ENCODE measurements at places on chromosomes 13 and 19.

DNA sequence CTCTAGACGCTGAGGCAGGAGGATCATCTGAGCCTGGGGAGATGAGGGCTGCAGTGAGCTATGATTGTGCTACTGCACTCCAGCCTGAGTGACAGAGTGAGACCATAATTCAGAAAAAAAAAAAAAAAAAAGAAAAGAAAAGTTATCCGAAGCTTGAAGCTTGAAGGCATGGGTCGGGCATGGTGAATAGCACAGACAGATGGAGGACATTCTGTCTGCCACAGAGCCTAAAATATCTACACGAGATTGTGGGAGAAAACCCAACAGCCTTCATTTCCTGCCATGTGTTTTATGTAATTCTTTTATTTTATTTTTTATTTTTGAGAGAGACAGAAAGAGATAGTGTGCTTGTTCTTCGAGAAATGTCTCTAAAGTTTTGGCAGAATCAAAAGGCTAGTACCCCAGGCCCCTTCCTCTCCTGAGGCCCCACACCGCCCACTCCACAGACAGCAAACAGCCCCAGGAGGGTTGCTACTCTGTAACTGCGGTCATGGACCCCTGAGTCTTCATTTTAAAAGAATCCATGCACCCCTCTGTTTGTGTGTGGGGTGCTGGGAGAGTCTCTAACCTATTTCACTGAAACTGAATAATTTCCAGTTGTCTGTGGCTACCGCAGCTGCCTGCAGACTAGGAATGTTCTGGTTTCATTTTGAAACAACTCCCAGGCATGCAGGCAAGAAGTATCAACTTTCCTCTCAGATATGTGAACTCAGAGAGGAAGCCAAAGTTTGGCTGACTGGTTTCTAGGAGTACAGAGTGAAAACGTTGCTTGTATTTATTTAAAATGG lies 38.4 kb upstream of the RCBTB2 start:
- DNase-seq, result no peak

DNA sequence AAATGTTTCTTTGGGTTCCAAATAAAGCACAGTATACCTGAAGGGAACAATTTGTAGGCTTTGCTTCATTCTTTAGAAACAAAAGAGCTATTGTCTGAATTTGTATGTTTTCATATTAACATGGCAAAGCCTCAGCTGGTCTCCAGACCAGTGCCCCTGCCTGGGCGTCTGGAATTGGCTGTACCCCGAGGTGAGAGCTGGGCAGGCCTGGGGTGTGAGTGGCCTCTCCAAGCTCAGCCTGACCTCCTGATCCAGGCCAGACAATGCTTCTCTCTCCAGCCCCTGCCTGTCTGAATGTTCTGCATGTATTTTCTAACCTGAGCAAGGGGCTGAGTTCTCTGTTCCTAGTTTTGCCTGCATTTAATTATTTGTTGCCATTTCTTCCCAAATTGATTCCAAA lies 66.3 kb upstream of the MCF2L start:
- DNase-seq, result no peak

DNA sequence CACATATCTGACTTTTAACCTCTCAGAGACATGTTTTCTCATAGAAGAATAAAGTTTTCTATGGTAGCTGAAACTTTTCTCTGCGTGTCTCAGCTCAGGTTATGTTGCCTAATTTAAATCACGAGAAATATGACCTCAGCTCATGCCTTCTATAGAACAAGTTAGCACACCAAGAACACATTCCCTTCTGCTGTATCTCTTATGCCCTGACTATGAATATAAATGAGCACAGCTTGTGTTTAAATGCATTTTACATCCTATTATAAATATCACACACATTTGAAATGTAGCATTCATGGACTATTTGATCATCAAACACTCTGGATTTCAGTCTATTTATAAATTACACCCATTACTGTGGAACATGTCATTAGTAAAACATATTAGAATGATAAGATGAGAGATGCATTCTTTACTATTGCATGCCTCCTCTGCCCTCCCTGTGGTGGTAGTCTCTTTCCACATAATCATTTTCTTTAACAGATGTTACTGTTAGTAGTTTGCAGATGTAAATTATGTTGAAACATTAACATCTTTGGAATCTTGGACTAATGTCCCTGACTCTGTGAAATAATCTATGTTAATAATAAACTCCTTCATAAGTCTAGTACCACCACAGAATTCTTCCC lies 2044.9 kb upstream of the PCDH20 start:
- no peak for DNase-seq

DNA sequence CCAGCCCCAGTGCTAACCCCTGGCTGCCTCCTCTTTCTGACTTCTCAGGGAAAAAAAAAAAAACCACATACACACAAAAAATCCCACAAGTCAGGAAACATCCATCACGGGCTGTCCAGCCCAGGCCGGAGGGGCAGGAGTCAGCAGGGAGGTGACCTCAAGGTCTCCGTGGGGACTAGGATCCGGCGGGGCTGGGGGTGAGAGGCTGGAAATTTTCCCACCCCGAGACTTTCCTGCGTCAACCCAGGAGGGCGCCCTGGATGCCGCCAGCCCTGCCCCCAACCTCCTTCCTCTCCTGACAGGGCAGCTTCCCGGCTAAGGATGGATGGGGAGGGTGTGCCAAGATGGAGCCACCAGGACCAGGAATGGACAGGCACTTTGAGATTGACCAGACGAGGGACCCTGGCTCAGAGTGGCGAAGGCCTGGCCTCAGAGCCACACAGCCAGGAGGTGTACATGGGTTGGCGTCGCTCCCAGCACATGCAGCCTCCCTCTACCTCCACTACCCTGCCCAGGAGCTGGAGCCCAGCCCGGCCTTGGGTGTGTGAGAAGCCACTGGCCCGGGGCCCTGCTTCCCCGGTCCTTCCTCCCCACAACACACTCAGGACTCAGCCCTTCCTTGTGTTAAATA lies 33.3 kb downstream of the BLOC1S3 start:
- no peak for DNase-seq

DNA sequence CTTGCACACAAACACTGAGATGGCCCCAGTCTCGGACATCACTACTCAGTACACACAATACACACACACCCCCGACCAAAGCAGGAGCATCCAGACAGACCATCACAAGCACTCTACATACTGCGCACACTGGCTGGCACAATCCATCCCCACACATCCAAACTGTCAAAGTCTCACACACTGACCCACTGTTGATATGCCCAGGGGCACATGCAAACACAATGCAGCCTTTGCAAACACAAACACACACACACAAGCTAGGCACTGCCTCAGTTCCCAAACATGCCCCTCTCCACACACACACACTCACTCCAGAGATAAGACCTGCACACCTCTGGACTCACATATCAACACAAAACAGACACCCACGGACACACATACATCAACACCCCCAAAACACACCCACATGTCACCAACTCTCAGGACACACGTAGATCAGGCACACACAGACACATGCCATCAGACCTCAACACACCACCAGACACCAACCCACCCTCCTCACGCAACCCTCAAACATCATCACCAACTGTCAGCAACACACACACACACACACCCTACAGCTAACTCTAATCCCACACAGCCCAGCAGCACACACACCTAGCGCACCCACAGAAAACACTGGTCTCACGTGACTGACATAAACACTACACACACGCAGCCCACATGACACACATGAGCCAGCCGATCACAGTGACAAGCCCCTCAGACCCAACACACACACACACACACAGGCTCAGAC lies 1.9 kb downstream of the BBC3 start:
- peak; percentile 29 for DNase-seq

GRCh38 chr19:54209811-54210494 lies 9.3 kb downstream of the RPS9 start:
- DNase-seq, result peak; percentile 93

DNA sequence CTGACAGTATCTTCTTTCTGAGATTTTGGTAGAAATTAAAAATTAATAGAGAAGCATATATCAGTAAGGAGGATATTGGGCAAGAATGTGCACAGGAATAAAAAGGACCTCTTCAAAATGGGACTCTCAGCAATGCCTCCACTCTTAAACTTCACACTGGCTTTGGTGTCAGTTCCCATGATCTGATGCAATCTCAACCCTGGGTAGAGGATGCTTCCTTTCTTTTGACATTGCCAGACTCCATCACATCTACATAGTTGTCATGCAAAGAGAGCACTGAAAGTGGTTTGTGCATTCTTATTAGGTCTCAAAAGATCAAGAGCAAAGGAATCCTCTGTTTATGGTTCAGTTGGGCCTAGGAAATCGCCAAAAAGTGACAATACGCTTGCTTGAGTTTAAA lies 26.3 kb downstream of the STARD13 start:
- no peak for DNase-seq

DNA sequence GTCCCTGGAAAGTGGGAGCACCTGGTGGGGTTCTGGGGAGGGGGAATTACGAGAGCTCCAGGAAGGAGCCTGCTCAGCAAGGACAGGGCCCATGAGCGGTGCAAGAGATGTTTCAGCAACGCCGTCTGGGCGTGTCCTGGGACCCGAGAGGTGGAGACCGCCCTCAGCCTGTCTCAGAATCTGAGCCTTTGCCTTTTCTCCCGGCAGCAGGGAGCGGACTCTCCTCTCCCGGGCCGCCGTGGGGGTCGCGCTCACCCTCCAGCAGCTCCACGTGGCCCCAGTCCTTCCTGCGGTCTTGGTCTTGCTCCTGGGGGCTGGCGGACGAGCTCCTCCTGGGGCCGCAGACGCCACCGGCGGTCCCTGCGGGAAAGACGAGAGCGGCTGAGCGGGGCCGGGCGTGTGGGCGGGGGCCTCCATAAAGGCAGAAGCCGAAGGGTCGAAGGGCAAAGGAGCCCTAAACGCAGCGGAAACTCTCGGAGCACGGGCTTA lies 714 bp downstream of the POLRMT start:
- peak; percentile 78 for DNase-seq

GRCh38 chr13:111289251-111289650 lies 31.2 kb upstream of the TEX29 start:
- no peak for DNase-seq

- DNase-seq, result no peak
These were observed 435.8 kb downstream of the HS6ST3 start for GRCh38 chr13:96525715-96526114.

- peak; percentile 94 for DNase-seq
These were observed at the start of gene TNFSF9 for GRCh38 chr19:6530386-6531162. TSS of gene TNFSF9 (plus strand) at chr19:6531026. CDS start at chr19:6531037, 11 bp downstream.

- no peak for DNase-seq
These were observed 84.3 kb downstream of the SLAIN1 start for GRCh38 chr13:77781808-77782207.

DNA sequence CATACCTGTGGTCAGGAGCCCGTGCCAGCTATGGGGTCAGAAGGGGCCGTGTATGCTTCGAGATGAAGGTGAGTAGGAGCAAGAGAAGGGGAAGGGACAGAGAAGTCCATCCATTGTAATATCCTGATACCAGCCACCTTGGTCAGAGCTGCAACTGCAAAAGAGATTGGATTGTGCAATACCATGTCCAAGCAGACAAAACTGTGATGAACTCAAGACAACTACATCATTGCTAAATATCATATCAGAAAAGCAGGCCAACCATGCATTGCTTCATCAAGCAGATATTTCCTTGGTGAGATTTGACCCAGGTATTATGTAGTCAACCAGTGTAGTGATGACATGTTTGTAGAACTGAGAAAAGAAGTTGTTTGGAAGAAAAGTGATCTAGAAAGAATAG lies 12.1 kb downstream of the HNRNPUL1 start:
- no peak for DNase-seq

DNA sequence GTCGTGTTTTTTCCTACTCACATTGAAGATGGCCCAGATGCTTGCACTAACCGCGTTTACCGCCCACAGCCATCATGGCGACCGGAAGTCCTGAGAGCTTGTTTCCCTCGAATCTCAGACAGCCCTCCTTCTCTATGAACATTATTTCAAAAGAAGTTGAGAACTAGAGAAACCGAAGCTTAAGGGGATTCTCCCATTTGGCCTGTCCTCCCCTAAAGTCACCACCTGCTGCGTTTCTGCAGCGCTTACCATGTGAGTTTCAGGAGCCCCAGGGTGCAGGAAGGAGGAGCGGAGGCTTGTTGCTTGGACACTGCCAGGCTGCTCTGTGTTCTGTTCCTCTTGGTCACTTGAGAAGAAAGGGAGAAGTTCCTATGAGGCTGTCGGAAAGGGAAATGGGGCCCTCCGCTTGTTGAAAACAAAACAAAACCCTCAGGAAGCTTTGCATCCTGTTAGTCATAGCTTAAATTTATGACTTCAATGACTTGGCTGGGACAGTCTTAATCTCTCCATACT lies 6.2 kb downstream of the CARD8 start:
- DNase-seq, result peak; percentile 58

GRCh38 chr13:36163809-36164308 lies 32.7 kb upstream of the DCLK1 start:
- peak; percentile 19 for DNase-seq

GRCh38 chr13:79405501-79405830 lies 589 bp downstream of the RBM26 start:
- DNase-seq, result no peak

- no peak for DNase-seq
These were observed 25.9 kb downstream of the PRAM1 start for GRCh38 chr19:8476524-8476923.

- DNase-seq, result peak; percentile 78
These were observed 223.2 kb downstream of the FGF9 start for GRCh38 chr13:21894091-21894490.

DNA sequence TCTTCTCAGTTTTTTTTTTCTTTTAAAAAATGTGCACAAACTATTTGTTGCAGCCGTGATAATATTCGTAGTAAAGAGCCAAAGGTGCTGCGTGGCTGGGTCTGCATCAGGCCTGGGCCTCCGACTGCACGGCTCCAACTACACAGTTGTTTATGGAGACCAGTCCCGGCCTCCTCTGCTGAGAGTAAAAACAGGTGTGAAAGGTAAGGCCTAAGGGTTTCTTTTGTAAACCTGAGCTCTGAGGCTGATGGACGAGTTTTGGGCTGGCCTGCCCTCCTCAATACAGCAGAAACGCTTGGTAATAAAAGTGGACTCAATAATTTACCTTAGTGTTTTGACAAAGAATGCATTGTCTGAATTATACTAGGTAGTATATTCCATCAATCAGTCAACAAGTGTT lies 3.9 kb downstream of the MBNL2 start:
- no peak for DNase-seq

DNA sequence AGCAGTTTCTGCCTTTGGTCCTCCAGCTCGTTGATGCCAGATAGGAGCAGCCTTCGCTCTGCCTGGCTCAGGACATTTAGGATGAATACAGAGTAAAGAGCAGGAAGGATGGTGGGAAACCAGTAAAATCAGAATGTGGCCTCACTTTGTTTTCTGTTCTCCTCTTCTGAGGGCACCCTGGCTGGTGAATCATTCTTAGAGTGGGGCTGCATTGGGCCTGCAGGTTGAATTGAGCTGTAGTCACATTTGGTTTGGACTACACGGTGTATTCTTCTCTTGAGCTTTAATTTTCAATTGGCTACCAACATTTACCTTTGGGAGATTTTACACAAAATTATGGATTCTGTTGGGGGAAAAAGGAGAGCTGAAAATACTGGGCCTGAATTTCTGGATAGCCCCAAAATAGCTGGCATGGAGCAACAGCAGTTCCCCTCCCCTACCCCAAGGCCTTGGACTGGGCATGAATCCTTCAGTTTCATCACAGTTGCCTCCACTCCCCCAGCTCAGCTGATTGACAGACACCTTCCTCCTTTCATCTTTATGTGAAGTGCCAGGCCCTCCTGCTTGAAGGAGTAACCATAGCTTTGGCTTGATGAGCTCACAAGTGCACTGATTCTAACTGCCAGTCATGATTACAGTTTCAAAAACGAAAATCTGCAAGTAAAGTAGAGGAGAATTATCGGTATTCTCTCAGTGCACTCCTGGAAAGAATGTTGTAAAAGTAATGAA lies 24.3 kb downstream of the ERCC5 start:
- DNase-seq, result no peak
